ENCODE measurements at places on chromosomes 1 and 21.
A peak's percentile ranks its signal among the peaks of the same experiment; 100 is the strongest.

DNA sequence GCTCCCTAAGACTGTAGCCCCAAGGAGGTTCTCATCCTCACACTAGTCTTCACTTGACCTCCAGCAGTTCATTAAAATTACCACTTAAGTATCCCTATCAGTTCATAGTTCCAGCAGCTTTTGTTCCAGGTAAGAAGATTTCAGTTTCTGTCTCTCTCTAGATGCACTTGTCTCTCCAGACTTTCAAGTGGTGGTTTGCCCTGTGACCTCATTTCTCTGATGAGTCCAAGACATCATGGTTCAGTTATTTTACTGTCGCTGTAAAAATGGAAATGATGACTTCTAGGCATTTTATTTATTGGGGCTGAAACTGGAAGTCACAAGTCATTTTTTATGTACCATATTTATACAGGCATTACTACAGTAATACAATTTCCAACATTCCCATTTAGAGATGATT is 17.9 kb upstream of the RGS18 start:
- no peak for DNase-seq

DNA sequence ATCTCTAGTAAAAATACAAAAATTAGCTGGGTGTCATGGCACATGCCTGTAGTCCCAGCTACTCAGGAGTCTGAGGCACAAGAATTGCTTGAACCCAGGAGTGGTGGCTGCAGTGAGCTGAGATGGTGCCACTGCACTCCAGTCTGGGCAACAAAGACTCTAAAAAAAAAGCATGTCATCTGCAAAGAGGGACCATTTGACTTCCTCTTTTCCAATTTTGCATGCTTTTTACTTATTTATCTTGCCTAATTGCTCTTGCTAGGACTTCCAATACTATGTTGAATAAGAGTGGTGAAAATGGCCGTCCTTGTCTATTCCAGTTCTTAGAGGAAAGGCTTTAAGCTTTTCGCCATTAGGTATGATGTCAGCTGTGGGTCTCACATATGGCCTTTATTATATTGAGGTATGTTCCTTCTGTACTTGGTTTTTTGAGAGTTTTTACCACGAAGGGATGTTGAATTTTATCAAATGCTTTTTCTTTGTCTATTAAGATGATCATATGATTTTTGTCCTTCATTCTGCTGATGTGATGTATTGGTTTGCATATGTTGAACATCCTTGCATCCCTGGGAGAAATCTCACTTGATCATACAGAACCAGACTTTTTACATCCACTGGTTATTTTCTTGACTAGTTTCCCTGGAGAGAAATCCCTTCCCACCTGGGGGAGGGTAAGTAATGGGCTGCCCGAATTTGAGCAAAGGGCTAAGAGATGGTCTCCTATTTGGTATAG is 17.0 kb upstream of the RAP1GAP start:
- DNase-seq: no peak

- DNase-seq: no peak
Observed at GRCh38 chr1:38076038-38076437, 29.4 kb upstream of the POU3F1 start.

- DNase-seq: no peak
Observed at GRCh38 chr1:231628207-231628876, 1.8 kb downstream of the DISC1 start.

GRCh38 chr1:241841691-241842090 is 6.3 kb upstream of the EXO1 start:
- no peak for DNase-seq

DNA sequence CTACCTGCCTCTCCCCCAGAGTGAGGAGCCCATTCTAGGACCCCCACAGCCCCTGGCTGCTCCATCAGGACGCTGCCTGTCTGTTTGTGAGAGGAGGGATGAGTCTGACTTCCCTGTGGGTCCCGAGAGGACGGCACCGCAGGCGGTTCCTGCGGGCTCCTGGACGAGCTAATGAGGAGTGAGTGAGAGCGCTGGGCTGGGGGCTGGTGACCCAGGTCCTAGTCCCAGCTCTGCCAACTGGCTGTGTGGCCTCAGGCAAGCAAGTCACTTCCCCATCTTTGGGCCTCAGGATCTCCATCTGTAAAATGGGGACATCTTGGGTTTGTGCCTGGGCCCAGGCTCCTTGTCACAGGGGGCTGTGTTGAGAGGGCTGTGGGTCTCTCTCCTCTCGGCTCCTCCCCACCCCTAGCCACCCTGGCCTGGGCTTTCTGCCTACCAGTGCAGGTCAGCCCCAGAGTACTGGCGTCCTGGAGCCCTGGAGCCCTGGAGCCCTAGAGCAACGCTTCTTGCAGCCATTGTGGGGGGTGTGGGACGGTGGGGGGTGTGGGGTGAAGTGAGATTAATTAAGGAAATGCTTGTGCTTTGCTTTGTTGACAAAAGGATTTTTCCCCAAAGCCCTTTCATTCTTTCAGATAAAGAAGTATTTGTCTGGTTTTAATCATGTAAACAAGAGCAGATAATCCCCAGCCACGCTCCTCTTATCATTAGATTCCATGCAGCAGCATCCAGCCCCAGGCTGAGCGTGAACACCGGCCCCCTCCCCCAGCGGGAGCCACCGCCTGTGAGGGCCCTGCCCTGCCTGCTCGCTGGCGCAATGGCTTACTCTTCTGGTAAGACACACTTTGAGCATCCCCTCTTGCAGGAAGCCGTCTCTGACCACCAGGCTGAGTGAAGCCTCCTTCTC is 26.8 kb downstream of the SLC1A7 start:
- DNase-seq: no peak

DNA sequence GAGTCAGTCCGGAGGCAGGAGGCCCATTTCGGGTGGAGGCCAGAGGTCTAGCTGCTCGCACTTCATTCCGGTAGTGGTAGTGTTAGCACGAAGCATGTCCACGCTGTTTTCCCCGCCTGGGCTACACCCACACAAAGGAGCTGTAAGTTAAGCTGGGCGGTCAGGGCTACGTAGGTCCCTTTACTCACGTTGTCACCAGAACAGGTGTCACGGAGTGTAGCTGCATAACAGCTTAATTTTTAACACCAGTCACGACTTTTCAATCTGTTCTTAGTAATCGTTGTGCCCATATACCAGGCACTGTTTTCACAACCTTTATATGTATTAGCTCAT is 15.6 kb downstream of the HLX start:
- DNase-seq: no peak

- no peak for DNase-seq
Observed at GRCh38 chr21:33444499-33444898, 35.3 kb downstream of the TMEM50B start.

- DNase-seq: no peak
Observed at GRCh38 chr1:159778266-159778665, 2.5 kb upstream of the DUSP23 start.

GRCh38 chr1:75165264-75165663 is 31.1 kb downstream of the LHX8 start:
- DNase-seq: no peak

DNA sequence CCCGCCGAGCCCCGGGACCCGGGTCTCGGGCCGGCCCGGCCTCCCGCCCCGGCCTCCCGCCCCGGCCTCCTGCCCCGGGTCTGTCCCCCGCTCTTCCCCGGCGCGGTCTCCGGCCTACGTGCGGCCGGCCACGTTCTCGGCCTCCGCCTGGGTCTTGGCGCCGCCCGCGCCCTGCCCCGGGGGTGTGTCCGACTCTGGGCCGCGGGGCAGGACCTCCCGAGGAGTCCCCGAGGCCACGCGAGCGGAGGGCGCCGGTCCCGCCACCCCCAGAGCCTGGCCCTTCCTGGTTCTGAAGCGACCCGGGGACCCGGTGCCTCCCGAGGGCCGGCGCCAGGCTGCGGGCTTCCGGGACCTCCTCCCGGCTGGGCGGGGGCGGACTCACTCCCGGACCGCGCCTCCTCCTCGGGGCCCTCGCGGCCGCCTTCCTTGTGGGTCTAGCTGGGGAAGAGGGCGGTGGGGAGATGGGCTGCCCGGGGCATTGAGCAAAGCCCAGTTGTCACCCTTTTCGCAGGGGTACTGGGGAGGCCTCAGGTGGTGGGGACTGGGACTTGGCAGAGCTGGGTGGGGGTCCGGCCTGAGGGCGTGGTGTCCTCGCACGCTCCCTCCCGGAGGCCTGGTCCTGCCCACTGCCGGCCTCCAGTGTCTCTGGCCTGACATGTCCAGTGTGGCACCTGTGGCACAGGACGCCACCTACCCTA is 558 bp downstream of the PFKL start:
- peak; percentile 26 for DNase-seq

DNA sequence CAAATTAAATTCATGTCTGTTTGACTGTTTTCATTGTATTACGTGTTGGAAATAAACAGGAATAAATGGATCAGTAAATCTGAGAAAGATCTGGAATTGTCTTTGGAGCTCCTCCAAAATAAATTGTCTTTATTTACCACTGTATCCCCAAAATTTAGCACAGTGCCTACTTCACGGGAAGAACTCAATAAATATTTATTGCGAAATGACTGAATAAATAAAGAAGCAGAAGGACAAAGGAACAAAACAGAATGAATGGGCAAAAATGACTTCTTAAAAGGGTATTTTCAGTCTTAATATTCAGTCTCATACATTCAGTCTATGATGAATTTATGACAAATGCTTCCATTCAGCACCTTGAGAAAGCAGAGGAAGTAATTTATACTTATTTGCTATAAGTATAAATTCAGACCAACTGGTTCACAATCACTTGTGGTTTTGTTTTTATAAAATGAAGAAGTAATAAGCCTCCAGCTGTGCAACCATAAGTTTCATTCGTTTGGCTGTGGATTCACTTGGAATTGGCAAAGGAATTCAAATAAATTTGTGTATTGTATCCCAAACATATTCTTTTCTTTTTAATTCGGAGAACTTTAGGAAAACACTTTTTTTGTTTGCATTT is 19.2 kb upstream of the PRKAA2 start:
- DNase-seq: no peak

DNA sequence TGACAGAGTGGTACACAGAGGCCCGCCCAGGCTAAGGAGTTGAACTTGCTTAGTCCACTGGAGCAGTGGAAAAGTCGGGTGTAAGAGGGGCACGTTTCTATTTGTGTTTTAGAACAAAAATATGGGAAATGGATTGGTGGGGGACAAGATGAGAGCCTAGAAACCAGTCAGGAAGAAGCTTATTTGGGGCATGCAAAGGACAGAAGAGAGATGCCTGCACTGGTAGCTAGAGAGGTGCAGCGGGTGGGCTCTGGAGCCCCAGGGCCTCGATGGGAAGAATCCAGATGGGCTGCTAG is 1.2 kb upstream of the LIN9 start:
- no peak for DNase-seq

DNA sequence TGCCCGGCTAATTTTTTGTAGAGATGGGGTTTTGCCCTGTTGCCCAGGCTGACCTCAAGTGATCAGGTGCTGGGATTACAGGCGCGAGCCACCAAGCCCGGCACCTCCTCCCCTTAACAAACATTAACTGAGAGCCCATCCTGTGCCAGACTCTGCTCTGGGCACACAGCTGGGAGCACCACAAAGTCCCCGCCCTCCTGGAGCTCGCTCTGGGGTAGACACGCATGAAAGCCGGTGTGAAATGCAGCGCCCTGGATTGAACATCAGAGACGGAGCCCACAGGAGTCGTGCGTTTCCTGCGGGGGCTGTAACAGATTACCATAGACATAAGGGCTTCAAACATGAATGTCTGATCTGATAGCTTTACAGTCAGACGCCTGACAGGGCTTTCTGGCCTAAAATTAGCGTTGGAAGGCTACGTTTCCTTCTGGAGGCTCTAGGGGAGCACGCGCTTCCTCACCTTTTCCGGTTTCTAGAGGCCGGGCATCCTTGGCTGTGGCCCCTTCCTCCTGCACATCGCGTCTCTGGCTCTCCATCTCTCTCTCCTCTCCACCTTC is 14.3 kb downstream of the SLC27A3 start:
- no peak for DNase-seq

GRCh38 chr1:1853593-1854257 is 37.2 kb downstream of the GNB1 start:
- DNase-seq: no peak

GRCh38 chr1:63024132-63024531 is 240.2 kb downstream of the ATG4C start:
- no peak for DNase-seq

DNA sequence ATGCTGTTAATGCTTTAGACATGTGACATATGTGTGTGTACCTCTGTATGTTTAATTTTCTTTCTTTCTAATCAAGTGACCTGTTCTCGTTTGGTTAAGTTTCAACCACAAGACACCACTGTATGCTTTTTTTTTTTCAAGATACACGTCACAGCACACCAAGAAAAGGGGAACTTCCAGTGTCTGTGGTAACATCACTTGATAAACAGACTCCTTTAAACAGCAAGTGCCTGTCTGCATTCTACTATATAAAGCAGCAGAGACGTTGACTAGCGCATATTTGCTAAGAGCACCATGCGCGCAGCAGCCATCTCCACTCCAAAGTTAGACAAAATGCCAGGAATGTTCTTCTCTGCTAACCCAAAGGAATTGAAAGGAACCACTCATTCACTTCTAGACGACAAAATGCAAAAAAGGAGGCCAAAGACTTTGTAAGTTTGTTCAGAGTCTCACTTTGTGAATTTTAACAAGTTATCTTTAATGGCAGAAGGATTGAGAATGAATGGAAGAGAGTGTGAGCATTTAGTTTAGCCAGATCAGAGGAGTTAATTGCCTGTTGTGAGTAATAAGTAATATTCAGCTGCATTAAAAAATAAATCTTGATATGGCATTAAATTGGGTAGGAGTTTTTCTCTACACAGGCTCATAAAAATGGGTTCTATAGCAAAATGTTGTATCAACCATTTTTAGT is at the start of gene RGS1:
TSS of gene RGS1 (plus strand) at position 275 of the 691 bp plus-strand sequence. CDS start at position 295, 20 bp downstream.
- DNase-seq: peak; percentile 62

- DNase-seq: no peak
Observed at GRCh38 chr1:67863637-67864036, 30.4 kb upstream of the GNG12 start.

DNA sequence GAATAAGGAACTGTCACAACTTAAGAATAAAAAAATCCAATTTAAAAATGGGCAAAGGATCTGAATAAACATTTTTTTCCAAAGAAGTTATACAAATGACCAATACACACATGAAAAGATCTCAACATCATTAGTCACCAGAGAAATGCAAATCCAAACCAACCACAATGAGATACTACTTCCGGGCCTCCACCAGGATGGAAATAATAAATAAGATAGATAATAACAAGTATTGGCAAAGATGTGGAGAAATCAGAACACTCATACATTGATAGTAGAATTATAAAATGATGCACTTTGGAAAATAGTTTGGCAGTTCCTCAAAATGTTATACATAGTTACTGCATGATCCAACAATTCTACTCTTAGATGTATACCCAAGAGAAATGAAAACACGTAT is 18.7 kb downstream of the ZSWIM5 start:
- DNase-seq: no peak

DNA sequence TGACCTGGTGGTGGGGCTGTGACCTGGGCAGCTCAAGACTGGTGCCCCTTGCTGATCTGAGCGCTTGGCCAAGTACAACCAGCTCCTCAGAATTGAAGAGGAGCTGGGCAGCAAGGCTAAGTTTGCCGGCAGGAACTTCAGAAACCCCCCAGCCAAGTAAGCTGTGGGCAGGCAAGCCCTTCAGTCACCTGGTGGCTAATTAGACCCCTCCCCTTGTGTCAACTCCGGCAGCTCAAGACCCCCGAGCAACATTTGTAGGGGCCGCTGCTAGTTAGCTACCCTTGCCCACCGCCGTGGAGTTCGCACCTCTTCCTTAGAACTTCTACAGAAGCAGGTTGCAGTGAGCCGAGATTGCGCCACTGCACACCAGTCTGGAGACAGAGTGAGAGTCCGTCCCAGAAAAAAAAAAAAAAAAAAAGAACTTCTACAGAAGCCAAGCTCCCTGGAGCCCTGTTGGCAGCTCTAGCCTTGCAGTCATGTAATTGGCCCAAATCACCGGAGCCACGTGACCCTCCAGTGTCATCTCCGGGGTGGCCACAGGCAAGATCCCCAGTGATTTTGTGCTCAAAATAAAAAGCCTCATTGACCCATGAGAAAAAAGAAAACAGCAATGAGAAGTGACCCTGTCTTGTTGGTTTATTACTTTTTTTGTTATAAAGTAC is 39.3 kb upstream of the LGALS8 start:
- DNase-seq: no peak

Measured in T-helper 17 cell (primary cell).